ENCODE measurements at places on chromosomes 4 and X. TPM values are rescaled to one million over a fixed set of nuclear protein-coding genes. Genes with fewer than 3 reads are reported as not detected.

DNA sequence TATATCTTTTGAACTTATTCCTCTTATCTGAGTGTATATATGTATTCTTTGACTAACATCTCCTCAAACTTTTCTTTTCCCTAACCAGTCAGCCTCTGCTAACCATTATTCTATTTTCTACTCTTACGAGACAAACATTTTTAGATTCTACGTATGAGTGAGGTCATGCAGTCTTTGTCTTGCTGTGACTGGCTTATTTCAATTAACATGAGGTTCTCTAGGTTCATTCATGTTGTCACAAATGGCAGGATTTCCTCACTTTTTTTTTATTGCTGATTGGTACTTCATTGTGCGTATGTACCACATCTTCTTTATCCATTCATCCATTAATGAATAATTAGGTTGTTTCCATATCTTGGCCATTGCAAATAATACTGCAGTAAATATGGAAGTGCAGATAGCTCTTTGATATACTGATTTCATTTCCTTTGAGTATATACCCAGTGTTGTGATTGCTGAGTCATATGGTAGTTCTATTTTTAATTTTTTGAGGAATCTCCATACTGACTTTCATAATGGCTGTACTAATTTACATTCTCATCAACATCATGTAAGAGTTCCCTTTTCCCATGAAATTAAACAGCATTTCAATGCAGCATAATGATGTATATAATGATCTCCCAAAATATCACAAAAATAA is 80.1 kb downstream of the HS3ST1 start:
- no peak for DNase-seq
- no peak overlapping the region for H3K27ac ChIP-seq
- H3K27me3 ChIP-seq = no peaks in the 10 kb centered on the region
- H3K4me3 ChIP-seq = no peak overlapping the region

DNA sequence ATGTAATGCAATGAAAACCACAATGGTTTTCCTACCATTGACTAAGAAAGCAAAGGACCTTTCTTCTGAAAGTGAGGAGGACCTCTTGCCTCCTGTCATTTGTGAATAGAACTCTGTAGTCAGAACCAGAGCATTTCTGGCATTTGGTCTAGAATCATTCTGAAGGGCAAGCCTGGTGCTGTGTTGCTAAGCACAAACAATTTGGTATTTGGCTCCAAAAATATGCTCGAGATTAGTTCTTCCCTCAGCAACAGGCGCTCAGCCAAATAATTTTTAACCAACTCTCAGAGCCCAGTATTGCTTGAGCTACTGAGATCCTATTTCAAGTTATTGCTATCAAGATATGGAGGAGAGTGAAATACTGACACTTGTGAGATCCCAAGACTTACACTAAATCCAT is 71.0 kb downstream of the SNCA start:
- H3K4me1 ChIP-seq = no peaks in the 10 kb centered on the region
- DNase-seq = no peak
- no peak overlapping the region for H3K4me3 ChIP-seq
- H3K27ac ChIP-seq = no peak overlapping the region
- H3K36me3 ChIP-seq = no peaks in the 10 kb centered on the region

GRCh38 chr4:29081234-29081955 is 1638.8 kb upstream of the PCDH7 start:
- no peak overlapping the region for H3K27ac ChIP-seq

DNA sequence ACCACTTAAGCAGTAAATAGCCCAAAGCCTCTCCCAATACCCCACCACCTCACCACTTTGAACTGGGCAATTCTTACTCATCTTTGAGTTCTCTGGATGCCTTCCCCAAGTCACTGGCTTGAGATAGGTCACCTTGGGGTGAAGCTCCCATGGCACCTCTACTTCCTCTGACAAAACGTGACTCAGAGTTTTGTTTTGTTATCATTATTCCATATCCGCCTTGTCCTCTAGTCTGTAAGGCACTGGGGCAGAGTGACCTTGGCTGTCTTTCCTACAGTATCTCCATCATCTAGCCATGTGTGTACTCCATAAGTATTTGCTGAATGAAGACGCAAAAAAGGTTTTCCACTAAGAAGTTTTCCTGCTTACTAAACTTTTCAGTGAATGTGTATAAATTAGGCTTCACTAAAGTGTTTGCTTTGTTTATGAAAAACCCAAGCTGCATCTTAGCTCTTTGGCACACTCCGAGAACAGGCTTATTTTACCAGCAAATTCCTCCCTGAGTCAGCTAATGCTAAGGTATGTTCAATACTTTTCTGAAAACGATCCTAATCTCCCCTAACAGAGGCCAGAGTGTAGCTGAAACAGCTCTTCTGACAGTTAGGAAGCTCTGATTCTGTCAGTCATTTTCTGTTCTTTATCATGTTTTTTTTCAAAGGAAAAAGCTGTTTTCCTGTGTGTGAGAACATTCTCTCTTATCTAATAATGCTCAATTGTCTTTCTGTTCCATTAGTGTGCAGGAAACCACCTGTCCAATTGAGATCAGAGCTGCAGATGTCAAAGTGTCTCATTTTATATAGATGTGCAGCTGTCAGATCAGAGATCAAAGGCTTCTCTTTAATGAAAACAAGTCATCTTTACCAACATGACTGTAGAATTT is 30.2 kb upstream of the TSPAN5 start:
- H3K36me3 ChIP-seq = no peaks in the 10 kb centered on the region
- no peaks in the 10 kb centered on the region for H3K4me1 ChIP-seq
- no peak overlapping the region for H3K27ac ChIP-seq
- DNase-seq = no peak
- no peak overlapping the region for H3K4me3 ChIP-seq
- no peaks in the 10 kb centered on the region for H3K27me3 ChIP-seq

DNA sequence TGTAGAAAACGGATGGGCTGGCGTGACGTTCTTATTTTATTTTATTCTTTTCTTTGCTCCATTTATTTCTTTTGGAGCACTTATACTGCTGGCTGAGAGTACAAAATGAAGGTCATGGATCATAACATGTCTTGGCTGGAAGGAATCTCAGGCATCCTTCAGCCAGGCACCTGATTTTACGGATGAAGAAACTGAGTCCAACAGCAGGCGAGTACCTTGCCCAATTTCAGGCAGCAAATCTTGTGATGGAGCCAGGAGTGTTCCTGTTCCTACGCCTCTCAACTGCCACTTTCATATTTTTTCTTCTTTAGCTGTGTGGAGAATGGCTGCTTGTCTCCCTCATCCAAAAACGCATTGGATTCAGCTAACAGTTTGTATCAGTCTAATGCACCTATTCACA is 332.1 kb upstream of the IGFBP7 start:
- H3K36me3 ChIP-seq = no peaks in the 10 kb centered on the region
- no peak for DNase-seq
- no peak overlapping the region for H3K4me3 ChIP-seq
- no peaks in the 10 kb centered on the region for H3K4me1 ChIP-seq

- no peak for DNase-seq
- H3K36me3 ChIP-seq = no peaks in the 10 kb centered on the region
These were observed 38.2 kb downstream of the NHS start for GRCh38 chrX:17413228-17413627.

The RAB28 gene
- total RNA-seq = 16.3 TPM

DNA sequence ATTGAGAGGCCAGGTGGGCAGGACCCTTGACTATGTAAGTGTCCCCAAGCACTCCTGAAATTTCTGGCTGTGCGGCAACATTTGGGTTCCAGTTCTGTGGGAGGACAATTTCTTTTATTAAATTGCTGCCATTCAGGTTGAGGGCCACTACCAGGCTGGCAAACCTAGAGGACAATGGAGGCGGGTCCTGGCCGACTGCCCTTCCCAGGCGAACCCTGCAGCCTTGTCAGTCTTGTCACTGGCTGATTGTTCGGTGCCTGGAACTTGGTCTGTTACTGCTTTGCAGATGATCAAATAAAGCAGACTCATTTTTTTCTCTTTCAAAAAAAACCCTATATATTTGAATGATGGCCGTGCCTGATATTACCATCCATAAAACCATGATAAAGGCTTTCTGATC is 6.6 kb upstream of the TMEM128 start:
- no peaks in the 10 kb centered on the region for H3K36me3 ChIP-seq
- peaks cover 2% of the 10 kb centered on the region for H3K4me1 ChIP-seq
- no peak for DNase-seq
- no peak overlapping the region for H3K27ac ChIP-seq

GRCh38 chr4:143616771-143617170 is 83.7 kb downstream of the FREM3 start:
- no peaks in the 10 kb centered on the region for H3K36me3 ChIP-seq
- H3K4me3 ChIP-seq = no peak overlapping the region
- no peaks in the 10 kb centered on the region for H3K4me1 ChIP-seq
- no peaks in the 10 kb centered on the region for H3K27me3 ChIP-seq
- H3K27ac ChIP-seq = no peak overlapping the region

DNA sequence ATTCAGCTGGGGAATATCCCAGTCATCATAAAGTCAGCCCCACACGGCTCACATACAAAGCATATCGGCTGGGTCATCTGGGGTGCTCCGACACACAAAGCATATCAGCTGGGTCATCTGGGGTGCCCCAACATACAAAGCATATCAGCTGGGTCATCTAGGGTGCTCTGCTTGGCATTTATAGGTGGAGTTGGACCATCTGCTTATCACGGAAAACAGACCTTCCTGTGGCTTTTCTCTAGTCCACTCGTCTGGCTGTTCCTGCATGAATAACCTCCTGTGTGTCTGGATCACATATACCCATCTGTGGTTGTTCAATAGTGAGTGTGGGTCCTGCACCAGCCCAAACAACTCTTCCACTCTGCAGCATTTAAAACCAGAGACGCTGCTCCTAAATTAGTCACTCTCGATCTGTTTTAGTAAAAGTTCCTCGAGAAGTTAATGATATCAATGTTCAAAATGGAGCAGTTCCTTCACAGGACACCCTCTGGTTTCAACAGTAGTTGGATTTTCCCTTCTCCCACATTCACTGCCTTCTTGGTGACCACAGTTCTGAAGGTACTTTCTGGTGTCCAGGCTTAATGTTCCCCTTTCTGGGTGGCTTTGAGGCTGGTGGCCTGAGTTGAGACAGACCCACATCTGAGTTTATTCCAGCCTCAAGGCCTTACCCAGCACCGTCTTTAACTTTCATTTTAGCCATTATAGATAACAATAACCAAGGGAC is 70.0 kb upstream of the FRG1 start:
- H3K4me3 ChIP-seq = no peak overlapping the region
- no peaks in the 10 kb centered on the region for H3K4me1 ChIP-seq
- no peaks in the 10 kb centered on the region for H3K36me3 ChIP-seq
- H3K27me3 ChIP-seq = no peaks in the 10 kb centered on the region
- no peak overlapping the region for H3K27ac ChIP-seq

- H3K4me3 ChIP-seq = no peak overlapping the region
- no peaks in the 10 kb centered on the region for H3K27me3 ChIP-seq
- H3K4me1 ChIP-seq = no peaks in the 10 kb centered on the region
- no peak overlapping the region for H3K27ac ChIP-seq
These were observed 378.4 kb downstream of the ANKRD50 start for GRCh38 chr4:124334119-124334518.

The VCX2 gene
- not detected for total RNA-seq

DNA sequence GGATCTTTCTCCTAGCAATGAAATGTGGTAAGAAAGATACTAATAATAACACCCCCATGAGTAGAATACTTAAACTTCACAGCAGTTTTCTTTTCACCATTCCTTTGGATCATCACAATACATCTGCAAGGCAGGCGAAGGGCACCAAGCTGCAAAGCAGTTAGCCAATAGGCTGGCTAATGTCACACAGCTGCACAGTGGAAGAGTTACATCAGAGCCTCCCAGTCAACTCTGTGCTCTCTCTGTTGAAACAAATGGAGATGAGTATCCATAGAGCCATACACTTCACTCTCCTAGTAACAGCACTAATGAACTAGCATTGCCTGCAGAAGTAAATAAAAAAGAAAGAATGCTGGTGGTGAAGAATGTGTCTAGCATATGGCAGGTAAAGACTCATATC is 139.0 kb downstream of the ATG4A start:
- no peak overlapping the region for H3K4me3 ChIP-seq
- H3K27ac ChIP-seq = no peak overlapping the region
- no peaks in the 10 kb centered on the region for H3K36me3 ChIP-seq
- H3K4me1 ChIP-seq = no peaks in the 10 kb centered on the region

The CCDC120 gene
- total RNA-seq = 7.0 TPM

The GJB1 gene
- total RNA-seq = 4.0 TPM

The RPS6KA6 gene
- 0.55 TPM for total RNA-seq

DNA sequence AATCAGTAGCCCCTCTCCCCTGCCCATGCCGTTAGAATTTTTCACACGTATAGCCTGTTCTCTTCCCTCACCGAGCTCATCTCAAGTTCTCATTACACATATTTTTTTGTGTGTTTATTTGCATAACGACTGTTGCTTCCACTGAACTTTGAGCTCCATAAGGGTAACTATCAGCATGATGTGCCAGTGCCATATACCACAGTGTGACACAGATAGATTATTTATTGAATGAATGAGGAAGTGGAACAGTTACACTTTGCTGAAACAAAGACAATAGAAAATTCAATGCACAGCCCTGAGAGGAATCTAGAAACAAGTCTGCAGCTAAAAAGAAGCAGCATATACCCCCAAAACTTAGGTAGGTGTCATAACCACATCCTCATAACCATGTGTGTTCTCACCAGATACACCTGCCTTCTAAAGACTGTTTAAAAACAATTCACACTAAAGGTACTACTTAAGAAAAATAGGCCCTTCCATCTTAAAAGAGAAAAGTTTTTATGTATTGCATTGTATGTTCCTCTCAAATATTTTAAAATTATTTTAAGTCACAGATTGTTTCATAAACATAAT is 389.9 kb downstream of the PACRGL start:
- no peak overlapping the region for H3K4me3 ChIP-seq
- H3K36me3 ChIP-seq = no peaks in the 10 kb centered on the region
- no peak overlapping the region for H3K27ac ChIP-seq
- no peaks in the 10 kb centered on the region for H3K27me3 ChIP-seq
- DNase-seq = no peak

DNA sequence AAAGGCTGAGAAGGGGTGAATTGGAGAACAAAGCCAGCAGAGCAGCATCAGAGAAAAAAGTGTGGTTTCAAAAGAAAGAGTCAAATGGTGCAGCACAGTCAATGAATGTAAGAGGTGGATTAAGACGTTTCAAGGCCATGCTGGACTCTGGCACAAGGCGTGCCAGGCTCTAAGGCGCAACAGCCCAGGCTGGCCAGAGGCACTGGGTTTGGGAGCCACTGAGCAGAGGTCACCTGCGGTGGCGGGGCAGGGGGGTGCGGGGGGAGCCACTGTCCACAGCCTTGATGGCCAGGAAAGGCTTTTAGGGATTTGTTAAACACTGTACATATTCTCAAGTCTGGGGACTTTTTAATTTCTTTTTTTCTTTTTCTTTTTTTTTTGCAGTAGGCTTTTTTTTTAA is 222.5 kb upstream of the FAT1 start:
- peak; percentile 60 for DNase-seq
- no peaks in the 10 kb centered on the region for H3K4me1 ChIP-seq
- no peak overlapping the region for H3K4me3 ChIP-seq
- no peaks in the 10 kb centered on the region for H3K36me3 ChIP-seq
- H3K27me3 ChIP-seq = no peaks in the 10 kb centered on the region

Measured in upper lobe of left lung (tissue), 6 donors.